ENCODE measurements at places on chromosomes 4 and X.

GRCh38 chr4:40399578-40399977 is 64.4 kb downstream of the CHRNA9 start:
- DNase-seq = no peak

GRCh38 chr4:25903900-25904747 is 9.9 kb upstream of the SMIM20 start:
- no peak for DNase-seq

DNA sequence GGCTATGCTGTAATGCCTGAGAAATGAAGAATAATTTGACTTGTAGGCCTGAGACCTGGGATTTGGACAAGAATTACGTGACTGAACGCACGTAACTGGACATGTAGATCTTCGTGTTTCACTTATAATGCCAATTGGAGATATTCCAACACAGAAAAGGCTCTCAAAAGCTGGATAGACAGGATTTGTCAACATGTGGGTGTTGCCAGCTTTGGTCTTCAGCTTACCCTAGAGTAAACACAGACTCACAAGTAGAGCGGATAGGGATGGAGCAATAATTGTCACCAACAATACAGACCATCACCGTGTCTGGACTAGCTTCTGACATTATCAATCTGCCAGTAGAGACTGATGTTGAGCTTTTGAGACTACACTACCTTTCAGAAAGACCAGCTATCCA is 1511.0 kb upstream of the ADGRL3 start:
- DNase-seq = no peak

DNA sequence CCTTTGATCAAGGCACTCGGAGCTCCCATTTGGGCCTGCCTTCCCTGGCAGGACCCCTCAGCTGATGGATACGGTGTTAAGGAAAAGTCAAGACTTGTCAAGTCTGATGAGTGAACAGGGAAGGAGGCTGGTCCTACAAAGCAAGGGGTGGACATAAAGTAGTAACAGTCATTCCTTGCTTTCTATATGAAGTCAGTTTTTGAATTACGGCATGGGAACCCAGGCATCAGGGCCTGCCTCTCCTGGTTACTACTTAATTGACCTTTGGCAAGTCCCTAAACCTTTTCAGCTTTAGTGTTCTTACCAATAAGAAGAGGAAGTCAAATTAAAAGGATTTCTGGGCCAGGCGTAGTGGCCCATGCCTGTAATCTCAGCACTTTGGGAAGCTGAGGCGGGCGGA is 7.0 kb downstream of the CHST7 start:
- DNase-seq = no peak

GRCh38 chrX:3191796-3192195 is 150.5 kb downstream of the ARSF start:
- no peak for DNase-seq

- DNase-seq = no peak
Observed at GRCh38 chr4:17595471-17596005, 18.5 kb downstream of the LAP3 start.

All from CD4-positive, alpha-beta T cell treated with Interleukin-15 for 4 hours (primary cell).